ENCODE measurements at places on chromosomes 2 and 18.

- no peaks in the 10 kb centered on the region for H3K4me1 ChIP-seq
- no peak for ATAC-seq
- H3K36me3 ChIP-seq = no peaks in the 10 kb centered on the region
- H3K4me3 ChIP-seq = no peak overlapping the region
- no peaks in the 10 kb centered on the region for H3K27me3 ChIP-seq
- H3K27ac ChIP-seq = no peak overlapping the region
Observed at GRCh38 chr2:34909992-34910705, 1311.0 kb upstream of the FAM98A start.

DNA sequence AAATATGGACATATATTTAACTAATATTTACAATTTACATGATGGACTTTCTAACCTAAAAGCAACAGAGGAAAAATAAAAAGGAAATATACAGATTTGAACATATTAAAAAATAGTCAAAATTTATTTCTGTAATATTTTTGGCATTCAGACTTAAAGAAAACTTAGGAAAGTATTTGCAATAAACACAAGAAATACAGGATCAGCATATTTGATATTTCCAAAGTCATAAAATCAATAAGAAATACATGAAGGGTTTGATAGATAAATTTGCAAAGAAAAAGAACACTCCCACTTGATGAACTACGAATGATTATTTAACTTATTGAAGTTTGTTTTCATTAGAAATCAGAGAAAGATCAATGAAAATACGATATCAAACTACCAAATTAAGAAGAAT is 48.6 kb upstream of the CD302 start:
- no peak for ATAC-seq
- no peaks in the 10 kb centered on the region for H3K4me1 ChIP-seq
- H3K36me3 ChIP-seq = peaks cover 91% of the 10 kb centered on the region
- no peak overlapping the region for H3K27ac ChIP-seq

- peak; percentile 71 for ATAC-seq
- peak overlapping the region; percentile 58 for H3K27ac ChIP-seq
- no peaks in the 10 kb centered on the region for H3K36me3 ChIP-seq
- H3K4me3 ChIP-seq = peak overlapping the region; percentile 74
- H3K27me3 ChIP-seq = peaks cover 25% of the 10 kb centered on the region
Observed at GRCh38 chr18:76528477-76529432, 33.7 kb upstream of the ZNF516 start.

DNA sequence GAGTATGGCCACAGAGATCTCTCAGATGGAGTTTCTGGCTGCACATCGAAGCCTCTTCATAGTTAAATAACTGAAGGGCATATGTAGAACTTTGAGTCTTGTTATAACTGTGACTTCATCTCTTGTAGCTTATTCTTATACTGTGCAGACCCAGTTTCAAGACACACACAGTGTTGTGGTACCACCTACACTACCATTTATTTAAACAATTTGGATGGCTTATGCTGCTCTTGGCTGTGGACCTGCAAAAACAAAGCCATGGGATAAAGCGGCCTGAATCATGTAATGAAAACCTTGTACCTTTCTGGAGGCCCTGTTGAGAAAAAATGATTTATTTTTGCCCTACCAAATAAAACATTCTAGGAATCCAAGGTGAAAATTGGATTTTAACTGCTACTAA is 262.8 kb upstream of the RASGRP3 start:
- no peak overlapping the region for H3K4me3 ChIP-seq
- no peaks in the 10 kb centered on the region for H3K27me3 ChIP-seq
- no peaks in the 10 kb centered on the region for H3K4me1 ChIP-seq
- no peak overlapping the region for H3K27ac ChIP-seq
- H3K36me3 ChIP-seq = no peaks in the 10 kb centered on the region

DNA sequence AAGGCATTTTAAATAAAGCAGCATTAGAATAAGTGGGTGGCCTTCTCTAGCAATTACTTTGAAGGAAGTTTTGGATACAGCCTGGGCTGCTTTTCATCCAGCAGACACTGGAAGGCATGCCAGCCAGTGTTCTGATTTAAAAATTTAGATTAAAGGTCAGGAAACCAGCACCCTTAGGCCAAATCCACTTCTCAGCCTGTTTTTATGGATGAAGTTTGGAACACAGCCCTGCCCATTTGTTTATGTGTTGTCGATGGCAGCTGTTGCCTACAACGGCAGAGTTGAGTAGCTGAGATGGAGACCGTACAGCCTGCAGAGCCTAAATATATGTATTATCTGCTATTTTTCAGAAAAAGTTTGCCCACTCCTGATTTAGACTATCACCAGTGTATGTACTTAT is 313.6 kb upstream of the ACVR2A start:
- no peaks in the 10 kb centered on the region for H3K27me3 ChIP-seq
- no peak for ATAC-seq
- H3K36me3 ChIP-seq = no peaks in the 10 kb centered on the region

DNA sequence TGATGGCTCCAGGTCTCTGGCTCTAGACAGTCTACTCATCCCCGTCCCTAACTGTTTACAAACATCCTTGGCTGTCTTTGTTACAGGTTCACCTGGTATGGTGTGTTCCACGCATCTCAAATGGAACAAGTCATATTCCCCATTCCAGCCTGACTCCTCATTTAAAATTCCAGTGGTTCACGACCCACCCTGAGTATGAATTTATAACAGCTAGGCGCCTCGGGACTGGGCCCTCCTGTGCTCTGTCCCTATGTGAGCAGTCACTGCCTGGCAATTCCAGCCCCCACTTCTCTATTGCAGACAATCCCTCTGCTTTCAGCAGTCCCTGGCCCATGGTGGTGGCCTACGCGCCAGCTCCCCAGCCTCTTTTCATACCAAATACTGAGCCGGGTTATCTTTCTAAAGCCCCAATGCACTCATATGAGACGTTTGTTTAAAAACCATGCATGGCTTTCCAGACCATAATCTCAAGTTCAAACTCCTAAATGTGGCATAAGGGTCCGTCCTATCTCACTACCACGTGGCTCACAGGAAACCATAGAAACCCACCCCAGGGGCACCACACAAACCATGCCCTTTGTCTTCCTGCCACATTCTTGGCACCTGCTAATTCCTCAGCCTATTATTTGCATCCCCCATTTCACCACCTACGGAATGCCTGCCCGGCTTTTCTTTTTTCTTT is 1.6 kb downstream of the SERPINB8 start:
- no peaks in the 10 kb centered on the region for H3K27me3 ChIP-seq
- peak overlapping the region; percentile 85 for H3K27ac ChIP-seq
- peaks cover 11% of the 10 kb centered on the region for H3K4me1 ChIP-seq
- peak overlapping the region; percentile 85 for H3K4me3 ChIP-seq
- peaks cover 13% of the 10 kb centered on the region for H3K36me3 ChIP-seq

DNA sequence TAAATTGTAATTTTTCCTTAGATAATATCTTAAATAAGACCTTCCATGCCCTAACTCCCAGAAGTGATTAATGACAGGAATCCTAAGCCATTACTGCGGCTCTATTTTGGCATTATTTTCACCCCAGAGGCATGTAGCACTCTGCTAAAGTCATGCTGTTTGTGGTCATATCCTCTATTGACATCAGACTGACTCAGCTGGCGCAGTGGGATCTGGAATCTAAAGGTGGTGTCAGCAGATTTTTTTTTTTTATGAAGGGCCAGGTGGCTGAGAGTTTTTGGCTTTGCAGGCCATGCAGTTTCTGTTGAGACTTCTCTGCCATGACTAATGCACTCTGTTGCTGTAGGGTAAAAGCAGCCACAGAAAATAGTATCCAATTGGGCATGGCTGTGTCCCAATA is 64.1 kb upstream of the ACVR1C start:
- H3K36me3 ChIP-seq = no peaks in the 10 kb centered on the region
- no peak overlapping the region for H3K27ac ChIP-seq
- no peak overlapping the region for H3K4me3 ChIP-seq
- no peaks in the 10 kb centered on the region for H3K4me1 ChIP-seq
- no peak for ATAC-seq
- H3K27me3 ChIP-seq = no peaks in the 10 kb centered on the region

DNA sequence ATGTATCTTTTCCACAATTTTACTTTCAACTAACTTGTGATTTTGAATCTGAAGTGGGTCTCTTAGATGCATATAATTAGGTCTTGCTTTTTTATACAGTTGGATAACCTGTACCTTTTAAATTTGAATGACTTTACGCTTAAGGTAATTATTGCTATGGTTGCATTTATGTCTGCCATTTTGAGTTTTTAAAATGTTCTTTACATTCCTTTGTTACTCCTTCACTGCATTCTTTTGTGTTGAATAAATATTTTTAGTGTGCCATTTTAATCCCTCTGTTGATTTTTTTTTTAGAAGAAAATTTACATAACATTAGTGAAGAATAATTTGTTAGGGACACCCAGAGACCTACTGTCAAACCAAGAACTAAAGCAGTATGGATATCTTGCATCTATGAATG is 65.3 kb downstream of the BIRC6 start:
- peaks cover 30% of the 10 kb centered on the region for H3K4me1 ChIP-seq
- H3K27me3 ChIP-seq = no peaks in the 10 kb centered on the region
- no peak overlapping the region for H3K27ac ChIP-seq
- peaks cover 66% of the 10 kb centered on the region for H3K36me3 ChIP-seq

DNA sequence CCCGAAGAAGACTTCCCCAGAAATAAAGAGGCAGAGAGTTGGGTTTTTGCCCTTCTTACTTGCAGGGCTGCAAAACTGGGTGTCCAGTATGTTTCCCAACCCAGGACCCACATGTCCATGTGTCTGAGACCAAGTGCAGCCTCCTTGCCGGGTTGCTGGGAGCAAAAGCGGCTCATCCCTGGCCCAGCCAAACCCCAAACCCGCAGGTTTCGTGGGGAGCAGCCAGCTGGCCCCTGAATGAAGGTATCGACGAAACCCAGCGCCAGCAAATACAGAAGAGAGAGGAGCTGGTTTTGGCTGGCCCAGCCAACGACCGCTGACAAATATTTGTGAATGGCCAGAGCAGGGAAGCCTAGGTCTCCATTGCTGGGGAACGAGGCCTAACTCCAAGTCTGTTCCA is 197.1 kb downstream of the SMAD7 start:
- ATAC-seq = no peak
- H3K27ac ChIP-seq = no peak overlapping the region
- no peaks in the 10 kb centered on the region for H3K4me1 ChIP-seq
- no peaks in the 10 kb centered on the region for H3K27me3 ChIP-seq
- no peaks in the 10 kb centered on the region for H3K36me3 ChIP-seq

- peaks cover 46% of the 10 kb centered on the region for H3K36me3 ChIP-seq
- H3K27ac ChIP-seq = peak overlapping the region; percentile 90
- H3K27me3 ChIP-seq = no peaks in the 10 kb centered on the region
- H3K4me3 ChIP-seq = peak overlapping the region; percentile 99
- peaks cover 21% of the 10 kb centered on the region for H3K4me1 ChIP-seq
Observed at GRCh38 chr2:240567137-240567871, 980 bp upstream of the RNPEPL1 start.

- H3K36me3 ChIP-seq = no peaks in the 10 kb centered on the region
- H3K27ac ChIP-seq = no peak overlapping the region
- no peak for ATAC-seq
- no peaks in the 10 kb centered on the region for H3K4me1 ChIP-seq
- H3K4me3 ChIP-seq = no peak overlapping the region
Observed at GRCh38 chr18:43367895-43368294, 90.6 kb upstream of the SYT4 start.

GRCh38 chr2:205746420-205746785 is 64.1 kb downstream of the NRP2 start:
- H3K27ac ChIP-seq = no peak overlapping the region
- ATAC-seq = no peak
- no peaks in the 10 kb centered on the region for H3K4me1 ChIP-seq
- no peak overlapping the region for H3K4me3 ChIP-seq
- H3K36me3 ChIP-seq = no peaks in the 10 kb centered on the region

- H3K36me3 ChIP-seq = no peaks in the 10 kb centered on the region
- H3K27ac ChIP-seq = no peak overlapping the region
- peaks cover 20% of the 10 kb centered on the region for H3K27me3 ChIP-seq
- no peaks in the 10 kb centered on the region for H3K4me1 ChIP-seq
- ATAC-seq = no peak
Observed at GRCh38 chr2:219562049-219563020, 9.0 kb downstream of the OBSL1 start.

DNA sequence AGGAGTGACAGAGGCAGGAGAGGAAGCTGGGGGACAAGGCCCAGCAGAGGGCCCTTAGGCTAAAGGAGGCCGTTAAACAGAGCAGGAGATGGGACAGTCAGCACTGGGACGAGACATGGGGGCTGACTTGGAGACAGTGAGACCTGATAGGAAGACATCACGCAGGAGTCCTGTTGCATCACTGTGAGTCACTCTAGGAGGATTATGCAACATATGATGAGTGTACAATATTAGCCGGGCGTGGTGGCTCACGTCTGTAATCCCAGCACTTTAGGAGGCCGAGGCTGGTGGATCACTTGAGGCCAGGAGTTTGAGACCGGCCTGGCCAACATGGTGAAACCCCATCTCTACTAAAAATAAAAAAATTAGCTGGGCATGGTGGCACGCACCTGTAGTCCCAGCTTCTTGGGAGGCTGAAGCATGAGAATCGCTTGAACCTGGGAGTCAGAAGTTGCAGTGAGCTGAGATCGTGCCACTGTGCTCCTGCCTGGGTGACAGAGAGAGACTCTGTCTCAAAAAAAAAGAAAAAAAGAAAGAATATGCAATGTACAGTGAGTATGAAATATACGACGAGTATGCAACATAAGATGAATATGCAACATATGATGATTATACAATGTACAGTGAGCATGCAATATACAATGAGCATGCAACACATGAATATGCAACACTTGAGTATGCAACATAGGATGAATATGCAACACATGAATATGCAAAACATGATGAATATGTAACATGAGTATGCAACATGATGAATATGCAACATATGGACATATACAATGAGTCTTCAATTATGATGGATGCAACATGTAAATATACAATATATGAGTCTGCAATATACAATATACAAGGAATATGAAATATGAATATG is 83.3 kb upstream of the ID2 start:
- H3K27ac ChIP-seq = no peak overlapping the region
- H3K4me3 ChIP-seq = no peak overlapping the region
- no peaks in the 10 kb centered on the region for H3K27me3 ChIP-seq
- peaks cover 8% of the 10 kb centered on the region for H3K4me1 ChIP-seq
- H3K36me3 ChIP-seq = no peaks in the 10 kb centered on the region

- no peak for ATAC-seq
- no peak overlapping the region for H3K27ac ChIP-seq
- H3K4me3 ChIP-seq = no peak overlapping the region
- peaks cover 100% of the 10 kb centered on the region for H3K36me3 ChIP-seq
- no peaks in the 10 kb centered on the region for H3K27me3 ChIP-seq
Observed at GRCh38 chr2:131125195-131125757, 20.1 kb downstream of the PLEKHB2 start.

DNA sequence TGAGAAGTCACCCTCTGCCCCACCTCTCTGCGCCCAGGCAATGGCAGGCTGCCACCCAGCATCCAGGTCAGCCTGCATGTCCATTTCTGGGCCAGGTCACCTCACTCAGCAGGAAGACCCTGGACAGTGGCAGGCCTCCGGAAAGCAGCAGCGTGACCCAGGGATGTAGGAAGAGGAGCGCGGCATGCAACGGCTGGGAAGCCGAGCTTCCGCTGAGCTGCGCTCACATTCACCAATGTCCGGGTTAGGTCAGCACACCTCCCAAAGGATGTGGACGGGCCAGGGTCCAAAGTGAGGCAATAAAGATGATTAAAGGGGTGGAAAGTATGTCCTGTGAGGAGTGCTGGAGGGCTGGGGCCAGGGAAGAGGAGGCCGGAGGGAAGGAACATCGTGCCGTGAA is 174.5 kb downstream of the CTIF start:
- no peak overlapping the region for H3K4me3 ChIP-seq
- no peak overlapping the region for H3K27ac ChIP-seq
- ATAC-seq = no peak
- H3K36me3 ChIP-seq = no peaks in the 10 kb centered on the region
- no peaks in the 10 kb centered on the region for H3K27me3 ChIP-seq

GRCh38 chr2:47907039-47907781 is 912 bp upstream of the FBXO11 start:
- peaks cover 12% of the 10 kb centered on the region for H3K4me1 ChIP-seq
- H3K27me3 ChIP-seq = no peaks in the 10 kb centered on the region
- H3K4me3 ChIP-seq = peak overlapping the region; percentile 97
- H3K27ac ChIP-seq = peak overlapping the region; percentile 97
- no peak for ATAC-seq
- peaks cover 25% of the 10 kb centered on the region for H3K36me3 ChIP-seq

Data from activated T-helper 17 cell treated with anti-CD3 and anti-CD28 coated beads, Interleukin-2, amount 50 U/mL, for 72 hours (primary cell).